ENCODE measurements at places on chromosomes 11 and 22.

DNA sequence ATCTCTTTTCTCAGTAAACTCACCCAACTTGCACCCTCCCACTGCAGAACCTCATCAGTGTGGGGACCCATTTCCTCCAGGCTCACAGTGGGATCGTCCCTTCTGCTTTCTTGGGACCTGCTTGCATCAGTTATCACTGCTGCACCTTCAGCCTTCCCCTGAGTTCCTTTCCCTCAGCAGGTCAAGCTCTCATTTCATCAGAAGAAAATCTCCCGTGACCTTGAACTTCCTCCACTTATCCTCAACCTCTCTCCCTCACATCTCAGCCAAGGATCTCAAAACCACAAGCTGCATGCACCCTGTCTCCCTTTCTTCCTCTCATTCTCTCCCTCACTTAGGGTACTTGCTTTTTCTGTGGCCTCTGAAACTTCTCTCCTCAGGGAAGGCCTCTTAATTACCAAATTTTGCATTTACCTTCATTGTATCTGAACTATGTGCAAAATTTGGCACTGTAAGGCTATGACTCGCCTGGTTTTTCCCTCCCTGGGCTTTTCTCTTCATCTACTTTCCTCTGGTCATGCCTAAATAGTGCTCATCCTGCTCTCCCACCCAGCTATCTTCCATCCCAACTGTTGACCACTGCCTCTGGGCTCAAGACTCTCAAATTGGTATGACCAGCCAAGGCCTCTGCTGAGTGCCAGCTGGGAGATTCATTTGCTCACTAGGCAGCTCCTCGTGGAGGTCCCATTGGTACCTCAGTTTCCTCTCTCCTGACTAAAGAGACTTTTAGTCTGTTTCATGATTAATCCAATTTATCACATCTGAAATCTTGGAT is 2.7 kb upstream of the RCE1 start:
- DNase-seq: no peak

DNA sequence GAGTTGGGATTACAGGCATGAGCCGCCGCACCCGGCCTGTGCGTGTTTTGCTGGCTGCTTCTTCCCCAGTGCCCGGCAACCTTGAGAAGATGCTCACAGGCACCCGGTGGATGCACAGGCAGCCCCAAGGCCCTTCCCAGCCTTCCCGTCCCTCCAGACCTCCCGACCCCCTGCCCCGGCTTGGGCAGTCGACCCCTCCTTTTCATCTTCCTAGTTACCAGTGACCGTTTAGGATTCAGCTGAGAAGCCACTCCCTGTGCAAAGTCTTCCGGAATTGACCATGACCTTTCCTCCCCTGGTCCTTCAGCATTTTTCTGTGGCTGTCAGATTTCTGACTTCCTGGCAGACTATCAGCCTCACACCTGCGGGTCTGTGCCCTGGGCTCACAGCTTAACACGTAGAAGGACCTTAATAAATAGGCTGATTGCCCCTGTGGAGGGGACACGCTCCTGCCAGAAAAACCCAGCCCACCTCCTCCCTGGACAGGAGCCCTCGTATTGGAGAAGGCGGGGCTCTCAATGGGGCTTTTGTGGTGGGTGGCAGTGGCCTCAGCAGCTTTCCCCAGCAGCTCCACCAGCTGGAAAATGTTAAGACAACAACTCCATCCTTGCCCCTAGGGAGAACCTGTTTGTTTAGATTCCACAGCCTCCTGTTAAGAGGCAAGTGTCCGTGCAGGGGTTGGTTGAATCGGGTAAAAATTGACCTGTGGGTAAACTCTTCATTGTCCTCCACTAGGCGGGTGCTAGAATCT is 10.4 kb upstream of the ANO1 start:
- DNase-seq: no peak

- no peak for DNase-seq
Measured at GRCh38 chr22:32917577-32918354, 116.3 kb downstream of the TIMP3 start.

DNA sequence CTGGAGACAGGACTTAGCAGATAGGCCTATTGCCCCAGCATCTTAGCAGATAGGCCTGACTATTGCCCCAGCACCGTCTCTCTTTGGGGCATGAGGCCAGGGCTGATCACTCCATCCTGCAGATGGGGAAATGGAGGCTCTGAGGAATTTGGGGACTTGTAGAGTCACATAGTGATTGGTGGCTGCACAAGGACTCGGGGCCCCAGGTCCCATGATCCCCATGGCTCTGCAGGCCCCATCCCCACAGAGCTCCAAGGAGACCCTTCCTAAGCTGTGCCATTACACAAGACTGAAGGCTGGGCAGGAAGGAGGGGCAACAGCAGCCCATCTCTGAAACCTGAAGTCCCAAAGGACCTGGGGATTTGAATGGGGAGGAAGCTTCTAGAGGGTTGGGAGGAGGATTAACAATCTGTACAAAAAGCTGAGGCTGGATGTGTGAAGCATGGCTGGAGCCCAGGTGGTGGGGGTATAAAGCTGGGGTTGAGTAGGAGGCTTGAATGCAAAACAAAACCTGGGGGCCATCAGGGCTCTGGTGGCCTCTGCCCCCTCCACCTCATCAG is 1.6 kb downstream of the ARAP1 start:
- no peak for DNase-seq

DNA sequence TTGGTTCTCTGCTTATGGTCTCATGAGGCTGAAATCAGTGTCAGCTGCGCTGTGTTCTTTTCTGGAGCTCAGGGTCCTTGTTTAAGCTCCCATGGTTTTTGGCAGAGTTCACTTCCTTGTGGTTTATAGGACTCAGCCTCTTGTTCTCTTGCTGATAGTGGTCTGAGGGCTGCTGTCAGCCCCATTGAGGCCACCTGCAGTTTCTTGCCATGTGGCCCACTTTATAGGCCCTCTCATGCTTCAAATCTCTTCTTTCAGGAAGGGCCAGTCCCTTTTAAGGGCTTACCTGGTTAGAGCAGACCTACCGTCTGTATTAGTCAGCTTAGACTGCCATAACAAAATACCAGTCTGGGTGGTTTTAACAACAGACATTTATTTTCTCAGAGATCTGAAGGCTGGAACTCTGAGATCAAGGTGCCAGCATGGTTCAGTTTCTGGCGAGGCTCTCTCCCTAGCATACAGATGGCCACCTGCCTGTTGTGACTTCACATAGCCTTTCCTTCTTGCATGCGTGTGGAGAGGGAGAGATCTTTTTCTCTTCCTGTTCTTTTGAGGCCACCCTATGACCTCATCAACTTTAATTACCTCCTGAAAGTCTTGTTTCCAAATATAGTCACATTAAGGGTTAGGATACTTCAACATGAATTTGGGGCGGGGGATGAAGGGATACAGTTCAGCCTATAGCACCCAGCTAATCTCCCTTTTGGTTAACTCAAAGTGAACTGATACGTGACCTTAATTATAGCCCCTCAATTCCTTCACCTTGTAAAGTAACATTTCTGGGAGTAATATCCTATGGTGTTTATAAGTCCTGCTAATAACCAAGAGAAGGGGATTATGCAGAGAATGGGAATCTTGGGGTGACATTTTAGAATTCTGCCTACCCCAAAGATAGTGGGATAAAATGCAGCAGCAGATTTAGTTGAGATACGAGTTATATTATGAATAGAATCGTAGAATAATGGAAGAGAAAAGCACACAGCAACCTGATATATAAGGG is 131.8 kb downstream of the UVRAG start:
- no peak for DNase-seq

GRCh38 chr11:81966340-81966739 is 767.3 kb downstream of the FAM181B start:
- no peak for DNase-seq

GRCh38 chr22:45077826-45078334 is 68.1 kb upstream of the PHF21B start:
- DNase-seq: no peak

DNA sequence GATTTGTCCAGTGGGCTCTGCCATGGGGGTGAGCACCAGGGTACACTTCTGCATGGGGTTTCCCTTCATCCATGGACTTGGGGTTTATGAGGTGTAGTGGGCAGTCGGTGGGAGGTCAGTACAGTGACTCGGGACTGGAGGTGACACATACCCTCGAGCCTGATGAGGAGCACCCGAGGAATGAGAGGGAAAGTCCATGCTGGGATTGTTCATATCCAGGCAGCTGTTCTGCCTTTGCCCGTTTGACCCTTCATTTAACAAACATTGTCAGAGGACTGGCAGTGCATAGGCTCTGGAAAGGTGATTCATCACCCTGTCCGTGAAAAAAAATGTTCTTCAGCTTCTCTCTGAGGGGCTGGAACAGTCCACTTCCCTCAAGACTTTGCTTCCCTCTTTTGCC is 2.7 kb downstream of the NAV2 start:
- no peak for DNase-seq

DNA sequence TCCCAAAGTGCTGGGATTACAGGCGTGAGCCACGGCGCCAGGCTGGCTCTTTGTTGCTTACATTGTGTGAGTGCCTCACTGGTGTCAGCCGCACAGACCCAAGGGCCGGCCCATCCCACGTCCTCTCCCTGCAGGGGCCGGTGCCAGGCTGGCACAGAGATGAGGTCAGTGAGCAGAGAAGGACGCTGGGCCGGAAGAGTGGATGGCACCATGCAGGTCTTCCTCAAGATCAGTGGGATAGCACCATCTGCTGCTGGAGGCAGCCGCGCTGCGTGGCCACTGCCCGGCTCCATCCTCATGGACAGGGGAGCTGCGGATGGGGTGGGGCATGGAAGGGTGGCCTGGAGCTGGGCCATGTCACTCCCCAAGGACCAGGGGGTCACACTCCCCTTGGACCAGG is 22.0 kb upstream of the FGF4 start:
- DNase-seq: no peak

GRCh38 chr11:116162886-116163230 is 609.9 kb downstream of the BUD13 start:
- DNase-seq: no peak
